ENCODE measurements at places on chromosomes 7 and 10.

DNA sequence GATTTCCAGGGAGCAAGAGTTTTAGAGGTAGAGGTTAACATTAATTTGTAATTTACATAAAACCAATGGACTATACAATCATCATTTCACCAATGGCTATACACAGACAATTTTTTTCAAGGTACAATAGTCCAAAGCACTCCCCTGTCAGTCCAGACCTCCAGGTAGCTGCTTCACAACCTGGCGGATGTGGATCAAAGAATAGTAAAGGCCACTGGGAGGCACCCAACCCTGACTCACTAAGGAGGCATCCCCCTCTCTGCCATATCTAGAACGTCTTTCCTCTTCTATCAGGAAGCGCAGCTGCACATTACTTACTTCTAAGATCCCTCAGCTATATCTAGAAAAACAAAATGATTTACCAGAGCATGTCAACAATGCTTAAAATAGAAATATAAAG is 217.7 kb upstream of the AOAH start:
- no peak for DNase-seq

GRCh38 chr10:83983578-83984255 is 155.6 kb upstream of the GHITM start:
- no peak for DNase-seq

- no peak for DNase-seq
Measured at GRCh38 chr10:118983263-118983662, 46.3 kb upstream of the NANOS1 start.

DNA sequence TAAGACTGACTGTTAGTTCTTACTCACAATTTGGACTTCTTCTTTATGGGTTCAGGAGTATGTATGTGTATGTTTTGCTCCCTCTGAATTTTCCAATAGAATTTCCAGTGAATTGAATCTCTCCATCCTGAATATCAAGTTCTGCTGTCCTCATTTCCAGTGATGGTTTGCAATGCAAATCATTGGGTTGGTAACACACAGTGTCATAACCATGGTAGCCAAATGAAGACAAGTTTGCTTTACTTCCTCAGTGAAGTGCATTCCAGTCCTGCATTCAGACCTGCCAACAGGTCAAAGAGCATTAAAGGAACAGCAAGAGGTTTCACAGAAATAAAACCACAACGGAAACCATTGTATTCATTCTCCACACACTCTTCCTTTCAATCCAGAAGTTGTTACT is 15.2 kb downstream of the ITPRID1 start:
- no peak for DNase-seq

GRCh38 chr10:314871-315270 is 179.6 kb downstream of the ZMYND11 start:
- DNase-seq = no peak

- no peak for DNase-seq
Measured at GRCh38 chr7:2019461-2019710, 213.4 kb downstream of the MAD1L1 start.

Data from stimulated activated CD4-positive, alpha-beta T cell treated with anti-CD3 and anti-CD28 coated beads, Interleukin-2, amount 100 ng/mL, for 24 hours (primary cell).